Activated CD8-positive, alpha-beta T cell treated with anti-CD3 and anti-CD28 coated beads, Interleukin-2, amount 10 ng/mL, durations not matched to agents 7 days and 5 days (primary cell): ENCODE measurements at places on chromosomes 16 and 17.

DNA sequence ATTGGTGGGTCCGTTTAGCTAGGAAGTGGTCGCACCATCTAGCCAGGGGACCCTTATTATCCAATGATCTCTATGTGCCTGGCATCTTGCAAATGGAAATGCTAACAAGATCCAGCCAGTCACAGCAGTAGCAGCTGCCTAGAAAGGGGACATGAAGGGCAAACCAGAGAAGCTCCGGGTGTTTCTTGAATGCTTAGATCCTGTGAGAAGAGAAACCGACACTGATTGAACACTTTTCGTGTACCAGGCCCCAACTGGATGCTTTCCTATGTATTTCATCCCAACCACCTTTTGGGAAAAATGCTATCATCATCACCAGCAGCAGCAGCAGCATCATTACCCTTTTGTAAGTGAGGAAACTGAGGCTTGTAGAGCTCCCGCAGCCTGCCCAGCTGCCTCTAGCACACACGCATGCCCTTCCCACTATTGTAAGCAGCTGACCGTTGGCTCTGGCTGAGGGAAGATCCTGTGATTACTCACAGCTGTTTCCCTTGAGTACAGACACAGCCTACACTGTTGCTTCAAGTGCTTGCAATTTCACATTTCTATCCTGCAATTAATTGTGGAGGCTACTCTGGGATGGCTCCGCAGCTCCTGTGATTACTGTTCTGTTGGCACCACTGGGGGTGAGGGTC lies 180.7 kb upstream of the CACNG5 start:
- DNase-seq, result no peak
- no peak overlapping the region for H3K27ac ChIP-seq
- no peaks in the 10 kb centered on the region for H3K27me3 ChIP-seq
- H3K4me3 ChIP-seq, result no peak overlapping the region
- peaks cover 73% of the 10 kb centered on the region for H3K36me3 ChIP-seq
- H3K4me1 ChIP-seq, result peaks cover 24% of the 10 kb centered on the region

GRCh38 chr17:39576187-39576586 lies 31.5 kb downstream of the NEUROD2 start:
- H3K36me3 ChIP-seq, result peaks cover 12% of the 10 kb centered on the region
- H3K4me1 ChIP-seq, result peaks cover 4% of the 10 kb centered on the region
- no peak overlapping the region for H3K4me3 ChIP-seq
- peaks cover 15% of the 10 kb centered on the region for H3K27me3 ChIP-seq
- H3K27ac ChIP-seq, result no peak overlapping the region

DNA sequence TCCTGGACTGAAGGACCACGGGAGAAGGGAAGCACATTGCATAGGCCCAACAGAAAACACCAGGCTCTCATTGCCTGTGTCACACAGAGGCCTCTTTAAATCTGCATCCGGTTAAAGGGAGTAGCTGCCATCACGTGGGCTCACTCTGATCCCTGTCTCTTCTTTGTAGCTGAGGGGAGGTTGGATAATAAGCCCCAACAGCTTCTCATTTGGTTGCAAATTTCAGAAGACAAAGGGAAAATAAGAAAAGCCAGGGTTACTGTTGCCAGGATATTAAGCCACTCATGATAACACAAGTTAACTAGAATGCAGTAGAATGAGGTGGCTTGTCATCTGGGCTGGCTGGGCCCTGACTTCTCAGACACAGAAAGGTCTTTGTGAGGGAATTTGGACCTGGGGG lies 325.1 kb upstream of the ERCC4 start:
- H3K4me1 ChIP-seq, result no peaks in the 10 kb centered on the region
- H3K27ac ChIP-seq, result no peak overlapping the region
- no peaks in the 10 kb centered on the region for H3K27me3 ChIP-seq

- H3K4me3 ChIP-seq, result no peak overlapping the region
- H3K27ac ChIP-seq, result no peak overlapping the region
- no peaks in the 10 kb centered on the region for H3K4me1 ChIP-seq
- H3K27me3 ChIP-seq, result no peaks in the 10 kb centered on the region
- DNase-seq, result no peak
- no peaks in the 10 kb centered on the region for H3K36me3 ChIP-seq
Measured at GRCh38 chr16:15552507-15552906, 90.4 kb downstream of the MARF1 start.

GRCh38 chr16:49469311-49469670 lies 95.7 kb downstream of the C16orf78 start:
- H3K36me3 ChIP-seq, result no peaks in the 10 kb centered on the region
- no peak for DNase-seq
- no peak overlapping the region for H3K4me3 ChIP-seq
- H3K27me3 ChIP-seq, result peaks cover 4% of the 10 kb centered on the region

GRCh38 chr17:19270347-19270703 lies 33.2 kb downstream of the EPN2 start:
- no peaks in the 10 kb centered on the region for H3K36me3 ChIP-seq
- DNase-seq, result no peak
- H3K27ac ChIP-seq, result no peak overlapping the region
- H3K27me3 ChIP-seq, result peaks cover 39% of the 10 kb centered on the region
- no peak overlapping the region for H3K4me3 ChIP-seq

DNA sequence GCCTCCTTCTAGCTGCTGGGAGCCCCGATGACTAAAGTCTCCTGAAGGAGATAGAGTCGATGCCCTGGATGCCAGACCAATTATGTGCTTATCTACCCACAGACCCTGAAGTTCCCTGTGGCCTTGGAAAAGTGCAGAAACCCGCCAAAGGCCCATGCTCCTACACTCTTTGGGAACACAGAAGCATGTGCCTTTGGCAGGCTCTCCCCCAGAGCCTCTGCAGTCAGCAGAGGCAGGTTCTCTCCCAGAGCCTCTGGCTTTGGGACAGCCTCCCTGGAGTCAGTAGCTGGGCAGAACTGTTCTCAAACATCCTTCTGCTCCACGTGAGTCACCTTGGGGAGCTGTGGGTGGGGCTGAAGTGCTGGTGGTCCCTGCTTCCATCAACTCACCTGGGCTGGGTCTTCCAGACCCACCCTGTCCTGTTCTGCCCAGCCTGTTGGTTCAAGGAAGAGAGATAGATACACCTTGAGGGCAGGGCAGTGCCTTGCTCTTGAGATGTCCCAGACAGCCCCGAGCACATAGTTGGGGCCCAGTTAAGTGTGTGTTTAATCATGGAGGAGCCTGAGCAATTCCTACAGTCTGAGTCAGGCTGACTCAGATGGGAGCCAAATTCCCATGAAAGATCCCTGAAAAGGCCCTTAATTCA lies 3.2 kb upstream of the CDK5RAP3 start:
- no peak overlapping the region for H3K27ac ChIP-seq
- no peak for DNase-seq
- H3K4me1 ChIP-seq, result peaks cover 19% of the 10 kb centered on the region

GRCh38 chr17:75839942-75840798 lies 4.0 kb downstream of the UNC13D start:
- no peak overlapping the region for H3K27ac ChIP-seq
- H3K4me3 ChIP-seq, result no peak overlapping the region
- peaks cover 44% of the 10 kb centered on the region for H3K36me3 ChIP-seq
- H3K27me3 ChIP-seq, result no peaks in the 10 kb centered on the region

- H3K4me1 ChIP-seq, result peaks cover 7% of the 10 kb centered on the region
- no peak overlapping the region for H3K27ac ChIP-seq
- no peak for DNase-seq
- peaks cover 2% of the 10 kb centered on the region for H3K27me3 ChIP-seq
- H3K4me3 ChIP-seq, result no peak overlapping the region
Measured at GRCh38 chr17:36002631-36003030, 1.3 kb upstream of the CCL15 start.

DNA sequence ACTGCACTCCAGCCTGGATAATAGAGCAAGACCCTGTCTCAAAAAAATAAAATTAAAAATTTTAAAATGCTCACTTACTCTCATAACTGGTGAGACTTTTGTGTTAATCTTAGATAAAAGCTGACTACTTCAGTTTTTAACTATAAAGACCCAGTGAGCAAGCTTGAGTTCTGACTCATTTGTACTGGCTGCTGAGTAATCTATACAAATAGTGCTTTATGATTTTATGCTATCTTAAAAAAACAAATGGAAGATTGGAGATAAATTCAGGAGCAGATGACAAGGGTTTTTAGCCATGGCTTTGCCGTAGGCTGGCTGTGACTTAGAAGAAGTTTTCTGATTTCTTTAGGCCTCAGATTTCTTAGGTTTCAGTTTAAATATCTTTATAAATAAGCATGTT lies 30.5 kb downstream of the SNTB2 start:
- H3K27ac ChIP-seq, result no peak overlapping the region
- no peaks in the 10 kb centered on the region for H3K36me3 ChIP-seq
- H3K4me1 ChIP-seq, result no peaks in the 10 kb centered on the region
- H3K4me3 ChIP-seq, result no peak overlapping the region

GRCh38 chr16:50015631-50016030 lies 9.4 kb upstream of the CNEP1R1 start:
- H3K4me1 ChIP-seq, result no peaks in the 10 kb centered on the region
- H3K4me3 ChIP-seq, result no peak overlapping the region
- no peaks in the 10 kb centered on the region for H3K36me3 ChIP-seq
- peaks cover 2% of the 10 kb centered on the region for H3K27me3 ChIP-seq
